ENCODE measurements at places on chromosomes 5 and 9.

GRCh38 chr9:112443200-112443599 lies 43.4 kb upstream of the KIAA1958 start:
- DNase-seq = no peak

DNA sequence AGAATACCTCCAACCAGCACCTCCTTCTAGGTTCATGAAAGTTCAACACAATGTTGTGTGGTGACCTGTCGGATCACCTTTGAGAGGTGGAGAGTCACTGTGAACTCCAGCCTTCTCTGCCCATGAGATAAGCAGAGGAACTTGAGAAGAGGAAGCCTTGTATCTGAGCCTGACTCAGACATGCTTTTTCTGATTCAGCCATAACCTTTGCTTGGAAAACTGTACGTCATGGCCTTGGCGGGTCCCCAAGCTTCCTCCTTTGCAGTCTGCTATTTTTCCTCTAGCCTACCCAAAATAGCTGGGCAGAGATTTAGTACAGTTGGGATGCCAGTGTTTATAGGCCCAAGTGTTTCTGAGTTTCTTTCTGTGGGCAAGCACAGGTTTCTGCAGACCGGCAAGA lies 274.7 kb downstream of the CETN3 start:
- no peak for DNase-seq

GRCh38 chr9:8331507-8332330 lies 532.1 kb upstream of the DMAC1 start:
- DNase-seq = no peak

- DNase-seq = no peak
These were observed 5.9 kb upstream of the EGR1 start for GRCh38 chr5:138459311-138459933.

DNA sequence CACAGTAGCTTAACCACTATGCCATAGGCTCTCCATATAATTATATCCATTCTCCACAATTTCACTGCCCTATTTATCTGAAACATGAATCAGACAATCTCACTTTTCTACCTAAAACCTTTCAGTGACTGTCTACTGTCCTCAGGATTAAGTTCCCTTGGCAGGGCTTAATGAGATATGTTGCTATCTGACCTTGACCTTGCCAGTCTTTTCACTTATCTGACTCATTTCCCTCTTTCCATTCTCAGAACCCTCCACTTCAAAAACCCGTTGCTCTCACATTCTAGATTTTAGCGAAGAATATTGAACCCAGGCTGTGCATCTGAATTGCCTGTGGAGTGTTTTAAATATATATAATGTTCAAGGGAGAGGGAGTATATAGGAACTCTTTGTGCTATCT lies 452.1 kb upstream of the MPDZ start:
- no peak for DNase-seq

DNA sequence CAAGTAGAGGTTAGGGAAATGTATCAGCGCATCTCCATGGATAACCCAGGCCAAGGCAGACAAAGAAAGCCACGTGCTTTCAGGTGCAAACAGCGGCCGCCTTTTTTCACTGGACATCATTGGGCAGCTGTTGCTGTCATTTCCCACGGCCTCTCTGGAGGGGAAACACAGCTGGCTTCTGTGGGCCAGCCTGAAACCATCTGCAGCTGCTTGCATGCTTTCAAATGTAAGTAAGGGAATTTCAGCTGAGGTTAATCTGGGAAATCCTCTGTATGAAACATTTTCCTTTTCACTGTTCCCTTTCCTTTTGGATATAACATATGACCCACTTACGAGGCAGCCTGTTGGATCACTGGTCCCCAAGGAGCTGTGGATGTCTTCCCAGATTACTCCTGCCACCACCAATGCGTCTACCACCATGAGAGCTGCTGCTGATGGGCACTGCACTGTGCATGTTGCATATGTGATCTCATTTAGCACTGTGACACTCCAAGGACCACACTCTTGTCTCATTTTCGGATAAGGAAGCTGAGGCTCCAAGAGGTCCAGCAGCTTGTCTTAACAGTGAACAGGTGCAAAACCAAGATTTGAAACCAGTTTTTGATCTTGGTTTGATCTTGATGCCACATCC lies 106.3 kb downstream of the C9orf152 start:
- no peak for DNase-seq

DNA sequence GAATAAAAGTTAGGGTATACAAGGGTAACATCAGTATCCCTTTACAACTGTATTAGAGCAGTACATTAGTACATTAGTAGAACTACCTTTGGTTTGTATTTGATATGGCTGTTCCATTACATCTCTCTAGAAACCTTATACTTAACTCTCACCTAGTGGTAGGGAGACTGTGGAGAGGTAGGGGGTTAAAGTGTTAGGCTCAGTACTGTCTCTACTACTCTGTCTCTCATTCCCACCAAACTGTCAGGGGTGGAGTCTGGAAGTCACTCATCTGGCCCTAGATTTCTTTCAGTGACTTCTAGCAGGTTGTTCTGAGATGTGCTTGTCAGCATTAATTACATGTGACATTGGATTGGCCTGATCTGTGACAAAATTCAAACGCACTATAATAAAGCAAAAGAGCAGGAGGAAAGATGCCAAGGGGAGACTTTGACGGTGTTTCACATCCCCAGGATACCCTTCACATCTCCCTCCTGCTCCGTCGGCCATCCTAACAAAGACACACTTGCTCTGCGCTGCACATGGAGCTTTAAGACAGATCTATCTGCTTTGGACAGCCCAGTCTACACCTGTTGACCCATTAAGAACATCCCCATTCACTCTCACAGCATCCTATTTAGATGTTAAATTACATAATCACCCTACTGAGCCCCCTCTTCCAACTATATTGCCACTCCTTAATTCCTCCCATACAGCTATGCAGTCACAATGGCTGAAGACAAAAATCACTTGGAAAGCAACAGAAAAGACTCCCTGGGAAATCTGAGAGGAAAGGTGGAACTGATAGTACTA lies 1043.0 kb upstream of the DMAC1 start:
- DNase-seq = no peak

GRCh38 chr5:172697123-172698121 lies 56.4 kb downstream of the NEURL1B start:
- peak; percentile 79 for DNase-seq

DNA sequence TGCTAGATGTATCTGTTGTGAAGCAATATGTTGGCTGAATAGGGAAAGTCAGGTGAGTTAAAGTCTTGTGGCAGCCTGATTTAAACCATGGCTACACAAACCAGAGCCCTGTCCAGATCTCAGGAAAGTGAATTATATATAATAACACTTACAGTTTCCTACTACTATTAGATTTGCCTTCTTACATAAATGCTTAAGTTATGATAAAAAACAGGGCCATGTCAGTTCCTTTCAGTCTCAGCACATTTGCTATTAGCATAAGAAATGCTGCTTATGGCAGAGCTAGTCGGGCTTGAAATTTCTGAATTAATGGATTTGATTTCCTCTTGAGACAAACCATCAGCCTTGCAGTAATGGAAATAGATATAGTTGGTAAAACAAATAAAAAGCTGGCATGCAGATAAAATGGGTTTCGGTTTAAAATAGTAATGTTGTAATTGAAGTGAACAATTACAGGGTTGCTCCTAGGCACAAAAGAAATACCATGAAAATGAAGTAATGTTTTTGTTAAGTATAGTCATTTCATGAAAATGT lies 664.2 kb upstream of the ZNF608 start:
- no peak for DNase-seq

- DNase-seq = no peak
These were observed 211.5 kb downstream of the PCSK5 start for GRCh38 chr9:76101947-76102346.

GRCh38 chr9:134942788-134943184 lies 25.1 kb upstream of the FCN1 start:
- DNase-seq = no peak

Data from progenitor cell of endocrine pancreas (in vitro differentiated cells).